ENCODE measurements at places on chromosomes 13 and 19.

GRCh38 chr13:95503662-95504061 is 48.9 kb upstream of the CLDN10 start:
- no peak for DNase-seq

GRCh38 chr19:15297416-15298224 is 34.7 kb downstream of the BRD4 start:
- no peak for DNase-seq

DNA sequence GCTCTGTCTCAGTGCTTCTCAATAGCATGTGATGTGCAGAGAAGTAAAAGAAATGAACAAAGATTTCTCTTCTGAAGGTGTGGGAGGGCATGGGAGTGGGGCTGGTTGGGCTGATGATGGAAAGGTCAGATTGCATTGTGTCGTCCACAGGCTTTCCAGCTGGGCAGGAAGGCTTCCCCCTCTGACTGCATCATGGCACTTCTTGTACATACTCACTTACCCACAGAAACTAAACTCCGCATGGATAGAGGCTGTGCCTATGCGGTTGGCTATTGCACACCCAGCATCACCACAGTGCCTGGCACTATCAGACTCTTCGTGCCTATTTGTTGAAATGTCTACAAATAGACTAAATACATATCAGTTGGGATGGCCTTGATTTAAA is 24.4 kb upstream of the TNFSF11 start:
- DNase-seq, result no peak

DNA sequence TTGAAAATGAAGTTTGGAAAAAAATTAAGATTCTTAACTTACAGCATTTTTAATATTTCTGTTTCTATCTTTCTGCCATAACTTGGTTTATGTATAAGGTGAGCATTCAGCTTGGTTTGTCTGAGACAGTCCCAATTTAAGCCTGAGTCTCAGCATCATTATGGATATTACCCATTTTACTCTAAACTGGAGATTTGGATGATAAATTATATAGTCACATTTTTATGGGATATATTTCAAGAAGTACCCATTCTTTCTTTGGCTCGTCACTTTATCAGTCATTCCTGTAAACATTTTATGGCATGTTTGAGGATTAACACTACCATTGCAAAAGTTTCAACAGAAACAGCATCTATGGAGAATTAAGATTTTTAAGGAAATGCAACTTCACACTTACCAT is 1129.0 kb upstream of the PCDH9 start:
- no peak for DNase-seq

DNA sequence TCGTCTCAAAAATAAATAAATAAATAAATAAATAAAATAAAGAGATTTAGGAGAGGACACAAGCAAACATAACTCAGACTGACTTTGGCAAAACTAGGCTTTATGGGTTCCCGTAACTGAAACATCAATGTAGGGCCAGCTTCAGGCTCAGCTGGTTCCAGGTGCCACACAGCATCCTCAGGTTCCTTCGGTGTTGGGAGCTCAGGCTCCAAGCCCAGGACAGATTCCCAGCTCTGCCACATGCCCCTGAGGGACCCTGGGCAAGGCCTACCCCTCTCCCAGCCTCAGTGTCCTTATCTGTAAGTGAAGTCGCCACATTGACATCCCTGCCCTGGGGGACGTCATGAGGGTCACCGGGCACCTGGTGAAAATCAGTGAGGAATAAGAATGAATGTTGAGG is 18.7 kb downstream of the MISP start:
- DNase-seq, result no peak

GRCh38 chr19:46714444-46715106 is 2.3 kb downstream of the PRKD2 start:
- DNase-seq, result no peak

All from SK-N-DZ (cell line).